Mesenchymal stem cell (in vitro differentiated cells and primary cell): ENCODE measurements at places on chromosomes 2 and 18.

GRCh38 chr18:36128907-36129299, 237 bp downstream of the SLC39A6 start:
- peaks cover 28% of the 10 kb centered on the region for H3K36me3 ChIP-seq
- H3K27me3 ChIP-seq, result no peaks in the 10 kb centered on the region
- no peak for DNase-seq
- H3K4me3 ChIP-seq, result peak overlapping the region; percentile 100
- H3K27ac ChIP-seq, result peak overlapping the region; percentile 15

DNA sequence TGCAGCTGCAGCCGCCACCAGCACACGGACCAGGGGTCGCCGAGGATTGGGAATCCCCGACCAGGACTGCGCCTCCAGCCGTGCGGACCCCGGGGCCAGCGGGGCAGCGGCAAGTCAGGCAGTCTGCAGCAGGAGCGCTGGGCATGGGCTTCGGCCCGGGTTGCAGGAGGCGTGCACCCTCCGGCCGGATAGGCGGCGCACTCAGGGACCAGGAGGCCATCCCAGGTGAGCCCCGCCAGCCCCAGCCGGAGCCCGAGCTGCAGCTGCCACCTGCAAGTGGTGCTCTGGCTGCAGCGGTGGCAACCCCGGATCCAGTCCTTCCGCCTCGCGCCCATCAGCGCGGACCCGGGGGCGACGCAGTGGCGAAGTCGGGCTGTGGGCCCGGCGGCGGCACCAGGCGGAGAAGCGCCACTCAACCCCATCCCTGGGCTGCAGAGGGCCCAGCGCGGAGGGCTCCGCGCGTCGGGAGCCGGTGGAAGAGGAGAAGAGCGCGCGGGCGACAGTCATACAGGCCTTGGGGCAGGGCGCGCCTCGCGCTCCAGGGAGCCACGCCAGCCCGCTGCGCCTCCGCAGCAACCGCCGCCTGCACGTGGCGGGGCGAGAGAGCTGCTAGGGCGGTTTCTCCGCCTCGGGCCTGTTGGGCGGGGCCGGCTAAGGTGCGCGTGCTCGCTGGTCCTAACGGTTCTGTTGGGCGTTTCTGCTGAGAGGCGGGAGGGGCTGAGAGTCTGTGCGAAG, 73.8 kb downstream of the RPIA start:
- peak overlapping the region; percentile 18 for H3K4me3 ChIP-seq
- no peak for DNase-seq
- no peaks in the 10 kb centered on the region for H3K36me3 ChIP-seq
- H3K27me3 ChIP-seq, result peaks cover 21% of the 10 kb centered on the region

- no peak overlapping the region for H3K27ac ChIP-seq
- DNase-seq, result no peak
- H3K36me3 ChIP-seq, result no peaks in the 10 kb centered on the region
- H3K4me3 ChIP-seq, result no peak overlapping the region
- peaks cover 17% of the 10 kb centered on the region for H3K4me1 ChIP-seq
These were observed 130.8 kb upstream of the MSH6 start for GRCh38 chr2:47652061-47652690.

GRCh38 chr2:54394392-54394791, 61.7 kb upstream of the SPTBN1 start:
- no peak overlapping the region for H3K4me3 ChIP-seq
- peaks cover 5% of the 10 kb centered on the region for H3K4me1 ChIP-seq
- H3K27me3 ChIP-seq, result no peaks in the 10 kb centered on the region

- no peaks in the 10 kb centered on the region for H3K36me3 ChIP-seq
- no peak for DNase-seq
- H3K4me1 ChIP-seq, result no peaks in the 10 kb centered on the region
- no peak overlapping the region for H3K27ac ChIP-seq
- no peak overlapping the region for H3K4me3 ChIP-seq
These were observed 82.7 kb upstream of the SLC39A10 start for GRCh38 chr2:195574312-195574711.

DNA sequence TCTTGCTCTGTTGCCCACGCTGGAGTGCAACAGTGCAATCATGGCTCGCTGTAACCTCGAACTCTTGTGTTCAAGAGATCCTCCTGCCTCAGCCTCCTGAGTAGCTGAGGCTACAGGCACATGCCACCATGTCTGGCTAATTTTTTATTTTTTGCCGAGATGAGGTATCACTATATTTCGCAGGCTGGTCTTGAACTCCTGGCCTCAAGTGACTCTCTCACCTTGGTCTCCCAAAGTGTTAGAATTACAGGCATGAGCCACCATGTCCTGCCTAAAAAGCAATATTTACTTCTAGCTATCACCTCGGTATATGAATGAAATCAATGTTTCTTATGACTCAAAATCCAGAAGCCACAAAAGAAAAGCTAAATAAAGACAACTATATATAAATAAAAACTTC, 2.2 kb downstream of the BUB1 start:
- H3K4me1 ChIP-seq, result peaks cover 6% of the 10 kb centered on the region
- H3K4me3 ChIP-seq, result no peak overlapping the region
- H3K27me3 ChIP-seq, result no peaks in the 10 kb centered on the region
- H3K27ac ChIP-seq, result no peak overlapping the region
- peak; percentile 40 for DNase-seq

DNA sequence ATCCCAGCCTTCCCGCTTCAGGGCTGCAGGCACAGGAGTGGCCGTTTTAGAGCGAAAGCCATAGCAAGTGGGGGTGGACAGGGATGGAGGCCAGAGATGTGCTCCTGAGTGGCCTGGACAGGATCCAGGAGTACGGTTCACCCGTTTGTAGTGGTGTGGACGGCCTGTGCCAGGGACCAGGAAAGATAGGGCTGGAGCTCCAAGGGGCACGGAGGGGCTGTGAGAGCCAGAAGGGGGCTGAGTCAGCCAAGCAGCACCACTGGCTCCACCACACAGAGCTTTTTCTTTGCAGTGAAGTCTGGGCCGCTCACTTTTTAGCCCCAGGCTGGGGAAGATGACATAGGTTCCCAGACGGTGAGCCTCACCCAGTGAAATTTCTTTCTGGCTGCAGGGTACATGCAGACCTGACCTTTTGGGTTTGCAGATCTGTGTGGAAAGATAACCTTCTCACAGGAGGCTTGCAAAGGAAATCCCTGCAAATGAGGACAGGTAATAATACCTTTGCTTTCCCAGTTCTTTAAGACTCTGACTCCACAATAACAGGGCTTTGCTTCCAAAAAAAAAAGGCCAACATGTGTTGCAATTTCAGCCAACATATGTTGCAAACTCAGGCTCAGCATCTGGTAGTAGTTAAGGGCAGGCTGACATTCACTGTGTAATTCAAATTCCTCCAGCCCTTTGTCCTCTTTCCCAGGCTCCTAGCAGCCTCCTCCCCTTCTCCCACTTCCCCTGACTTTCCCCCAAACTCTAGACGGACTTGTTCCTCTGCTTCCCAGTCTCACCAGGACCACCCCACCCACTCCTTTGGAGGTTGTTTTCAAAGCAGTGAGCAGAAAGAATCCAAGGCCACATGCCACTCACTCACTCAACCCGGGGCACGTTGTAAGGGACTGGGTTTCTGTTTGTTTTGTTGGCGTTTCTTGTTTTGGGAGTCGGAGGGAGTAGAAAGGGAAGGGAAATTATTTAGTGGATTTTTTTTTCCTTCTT, 20.3 kb upstream of the LAPTM4A start:
- H3K4me1 ChIP-seq, result peaks cover 9% of the 10 kb centered on the region
- H3K36me3 ChIP-seq, result no peaks in the 10 kb centered on the region
- peak; percentile 87 for DNase-seq
- H3K27me3 ChIP-seq, result no peaks in the 10 kb centered on the region

GRCh38 chr2:3272761-3273160, 104.9 kb downstream of the EIPR1 start:
- H3K4me1 ChIP-seq, result no peaks in the 10 kb centered on the region
- H3K4me3 ChIP-seq, result no peak overlapping the region
- no peaks in the 10 kb centered on the region for H3K27me3 ChIP-seq
- no peak for DNase-seq
- H3K36me3 ChIP-seq, result peaks cover 13% of the 10 kb centered on the region

- no peaks in the 10 kb centered on the region for H3K36me3 ChIP-seq
- H3K27me3 ChIP-seq, result no peaks in the 10 kb centered on the region
- no peak overlapping the region for H3K4me3 ChIP-seq
- H3K4me1 ChIP-seq, result no peaks in the 10 kb centered on the region
- H3K27ac ChIP-seq, result no peak overlapping the region
- no peak for DNase-seq
These were observed 1101.4 kb downstream of the CBLN2 start for GRCh38 chr18:71442731-71443141.

GRCh38 chr2:202643012-202643858, 8.5 kb downstream of the FAM117B start:
- no peaks in the 10 kb centered on the region for H3K27me3 ChIP-seq
- H3K27ac ChIP-seq, result no peak overlapping the region
- H3K4me1 ChIP-seq, result no peaks in the 10 kb centered on the region
- peak; percentile 7 for DNase-seq
- no peaks in the 10 kb centered on the region for H3K36me3 ChIP-seq
- no peak overlapping the region for H3K4me3 ChIP-seq

GRCh38 chr18:75612456-75612855, 185.0 kb upstream of the SMIM21 start:
- H3K4me1 ChIP-seq, result no peaks in the 10 kb centered on the region
- no peak for DNase-seq
- no peaks in the 10 kb centered on the region for H3K27me3 ChIP-seq
- H3K27ac ChIP-seq, result no peak overlapping the region
- H3K36me3 ChIP-seq, result no peaks in the 10 kb centered on the region
- no peak overlapping the region for H3K4me3 ChIP-seq

DNA sequence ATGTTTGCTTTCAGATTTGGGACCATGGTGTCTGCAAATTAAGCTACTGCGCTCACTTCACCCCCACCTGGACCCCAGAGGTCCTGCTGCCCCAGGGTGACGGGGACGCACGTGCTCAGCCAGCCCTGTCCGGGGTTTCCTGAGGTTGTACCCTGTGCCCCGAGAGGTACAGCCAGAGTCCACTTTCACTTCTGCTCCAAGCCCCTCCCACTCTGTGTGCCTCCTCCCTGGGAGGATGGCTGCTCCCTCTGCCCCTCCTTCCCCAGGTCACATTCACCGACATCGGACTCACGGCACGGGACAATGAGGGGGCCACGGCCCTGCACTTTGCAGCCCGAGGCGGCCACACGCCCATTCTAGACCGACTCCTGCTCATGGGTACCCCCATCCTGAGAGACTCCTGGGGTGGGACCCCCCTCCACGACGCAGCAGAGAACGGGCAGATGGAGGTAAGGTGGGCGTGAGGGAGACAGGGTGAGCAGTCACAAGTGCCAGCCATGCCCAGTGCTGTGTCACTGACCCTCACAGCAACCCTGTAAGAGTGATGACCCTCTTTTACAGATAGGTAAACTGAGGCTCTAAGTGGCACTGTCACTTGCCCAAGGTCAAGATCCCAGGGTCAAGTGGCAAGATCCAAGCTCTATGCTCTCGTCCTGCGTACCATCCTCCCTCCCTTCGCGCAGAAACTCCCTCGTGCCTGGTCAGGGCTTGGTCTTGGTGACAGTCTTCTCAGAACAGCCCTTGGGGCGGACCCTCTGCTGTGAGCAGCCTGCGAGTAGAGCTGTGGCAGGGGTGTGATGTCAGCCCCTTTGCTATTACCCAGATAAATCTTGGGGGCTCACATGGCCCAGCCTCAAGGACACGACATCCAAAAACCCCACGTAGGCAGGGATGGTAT, 7.6 kb downstream of the ESPNL start:
- peaks cover 18% of the 10 kb centered on the region for H3K4me1 ChIP-seq
- H3K4me3 ChIP-seq, result no peak overlapping the region
- no peak overlapping the region for H3K27ac ChIP-seq
- DNase-seq, result no peak
- H3K27me3 ChIP-seq, result peaks cover 22% of the 10 kb centered on the region

GRCh38 chr18:36518839-36519238, 221.3 kb downstream of the FHOD3 start:
- DNase-seq, result no peak
- H3K4me3 ChIP-seq, result no peak overlapping the region
- H3K27me3 ChIP-seq, result no peaks in the 10 kb centered on the region
- no peak overlapping the region for H3K27ac ChIP-seq
- peaks cover 16% of the 10 kb centered on the region for H3K4me1 ChIP-seq
- H3K36me3 ChIP-seq, result no peaks in the 10 kb centered on the region
